ENCODE measurements at places on chromosomes 13 and 19.

DNA sequence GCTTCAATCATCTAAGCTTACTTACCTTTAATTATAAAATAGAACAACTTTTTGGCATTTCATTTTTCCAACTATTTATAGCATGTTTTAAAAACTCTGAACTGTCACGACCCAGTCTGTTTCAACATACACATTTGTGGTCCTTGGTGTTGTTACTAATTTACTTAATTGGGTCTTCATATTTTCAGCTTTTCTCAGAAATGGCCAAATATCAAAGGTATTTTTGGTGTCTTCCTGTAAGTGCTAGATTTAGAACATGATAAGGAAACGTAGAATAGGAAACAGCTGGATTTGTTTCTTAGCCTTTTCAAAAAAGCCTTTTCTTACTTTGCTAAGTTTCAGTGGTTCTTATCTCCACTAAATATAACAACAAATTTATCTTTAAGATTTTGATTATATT lies 11.4 kb downstream of the LPAR6 start:
- DNase-seq, result no peak

DNA sequence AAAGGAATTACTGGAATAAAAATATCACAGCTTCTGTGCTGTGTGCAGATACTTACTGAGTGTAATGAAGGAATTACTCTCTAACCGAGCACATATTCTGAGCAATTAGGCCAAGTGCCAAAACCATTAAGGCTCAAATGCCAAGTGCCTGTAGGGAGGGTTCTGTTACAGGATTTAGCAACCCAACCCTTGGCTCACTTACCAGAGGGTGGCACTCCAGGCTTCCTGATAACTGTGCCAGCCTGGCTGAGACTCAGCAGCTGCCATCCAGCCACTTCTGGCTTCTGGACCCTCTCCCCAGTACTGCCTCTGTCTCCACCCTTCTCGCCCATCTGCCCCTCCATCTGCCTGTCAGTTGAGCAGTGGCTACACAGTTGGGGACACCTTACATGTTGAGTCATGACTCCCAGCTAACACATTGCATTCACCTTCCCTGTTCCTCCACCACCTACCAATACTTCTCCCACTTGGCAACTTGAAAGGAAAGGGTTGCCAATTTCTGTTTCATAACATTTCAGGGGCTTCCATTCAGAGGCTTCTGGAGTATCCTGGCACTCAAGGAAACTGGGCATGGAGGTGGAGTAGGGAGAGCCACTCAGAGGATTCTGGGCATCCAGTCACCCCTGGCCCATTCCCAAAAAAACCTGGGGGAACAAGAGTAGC lies 110.5 kb downstream of the COG6 start:
- DNase-seq, result peak; percentile 16

GRCh38 chr19:50553134-50553703 lies 15.0 kb downstream of the LRRC4B start:
- no peak for DNase-seq

DNA sequence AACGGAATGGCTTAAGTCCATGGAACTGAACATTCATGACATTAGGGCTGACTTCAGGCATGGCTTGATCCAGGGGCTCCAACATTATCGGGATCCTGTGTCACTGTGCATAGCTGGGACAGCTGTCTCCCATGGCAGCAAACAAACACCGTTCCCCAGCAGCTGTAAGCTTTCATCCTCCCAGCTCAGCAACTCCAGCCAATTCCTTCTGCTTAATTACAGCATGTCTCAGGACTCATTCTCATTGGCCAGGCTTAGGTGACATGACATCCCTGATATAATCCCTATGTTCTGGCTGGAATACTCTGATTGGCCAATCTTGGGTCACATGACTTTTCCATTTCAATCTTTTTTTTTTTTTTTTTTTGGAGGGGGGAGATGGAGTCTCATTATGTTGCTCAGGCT lies 10.9 kb upstream of the TLE5 start:
- peak; percentile 76 for DNase-seq

DNA sequence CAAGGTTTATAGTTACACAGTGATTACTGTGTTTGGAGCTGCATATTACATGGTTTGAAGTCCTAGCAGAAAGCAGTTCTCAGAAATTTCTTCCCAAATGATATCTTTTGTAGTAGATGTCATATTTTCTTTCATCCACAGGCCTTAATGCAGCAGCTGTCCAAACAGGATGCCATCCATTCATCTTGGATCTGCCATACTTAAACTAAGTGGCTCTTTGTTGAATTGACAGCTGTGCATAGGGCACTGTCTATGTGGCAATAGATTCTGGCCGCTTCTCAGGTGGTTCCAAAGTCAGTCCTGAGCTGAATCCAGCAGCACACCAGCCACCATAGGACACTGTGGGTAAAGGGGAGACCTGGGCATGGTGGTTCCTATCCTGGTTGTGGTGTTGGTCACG lies 41.6 kb upstream of the SPRY2 start:
- DNase-seq, result no peak

DNA sequence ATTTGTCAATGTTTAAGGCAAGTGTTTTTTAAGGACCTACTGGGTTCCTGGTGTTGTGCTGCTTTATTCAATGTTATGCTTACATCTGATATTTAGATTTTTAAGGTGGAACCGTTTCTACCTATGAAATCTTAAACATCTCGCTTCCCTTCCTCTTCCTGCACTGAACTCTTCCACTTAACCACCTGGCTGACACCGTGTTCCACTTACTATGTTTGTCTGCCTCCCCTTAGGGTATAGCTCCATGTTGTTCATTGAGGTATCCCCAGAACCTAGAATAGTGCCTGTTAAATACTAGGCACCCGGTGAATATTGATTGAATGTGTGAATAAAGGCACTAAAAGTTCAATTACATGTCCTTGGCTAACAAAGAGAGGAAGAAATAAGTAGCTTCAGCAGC lies 104.9 kb downstream of the RNF17 start:
- DNase-seq, result no peak

DNA sequence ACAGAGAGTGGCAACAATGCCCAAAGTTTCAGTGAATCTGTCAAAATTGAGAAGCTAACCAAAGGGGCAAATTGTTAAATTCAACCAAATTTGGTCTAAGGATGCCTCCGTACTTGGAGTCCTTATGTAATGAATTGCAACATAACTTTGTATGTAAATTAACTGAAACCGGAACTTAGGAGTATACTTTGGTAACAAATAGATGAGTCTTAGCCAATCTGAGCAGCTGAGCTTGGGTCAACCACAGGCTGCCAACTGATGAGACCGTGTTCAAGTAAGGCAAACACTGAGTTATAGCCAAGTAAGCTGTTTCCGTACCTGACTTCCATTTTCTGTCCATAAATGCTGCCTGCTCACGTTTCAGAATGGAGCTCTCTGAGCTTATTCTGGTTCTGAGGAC lies 5.3 kb downstream of the VWA8 start:
- no peak for DNase-seq

GRCh38 chr19:39923862-39924261 lies 10.6 kb downstream of the FCGBP start:
- DNase-seq, result no peak

GRCh38 chr13:113604186-113604585 lies 19.6 kb downstream of the TFDP1 start:
- no peak for DNase-seq

- no peak for DNase-seq
Measured at GRCh38 chr19:50290011-50290410, 39.2 kb downstream of the KCNC3 start.

GRCh38 chr13:97499181-97499580 lies 65.2 kb downstream of the RAP2A start:
- DNase-seq, result no peak

DNA sequence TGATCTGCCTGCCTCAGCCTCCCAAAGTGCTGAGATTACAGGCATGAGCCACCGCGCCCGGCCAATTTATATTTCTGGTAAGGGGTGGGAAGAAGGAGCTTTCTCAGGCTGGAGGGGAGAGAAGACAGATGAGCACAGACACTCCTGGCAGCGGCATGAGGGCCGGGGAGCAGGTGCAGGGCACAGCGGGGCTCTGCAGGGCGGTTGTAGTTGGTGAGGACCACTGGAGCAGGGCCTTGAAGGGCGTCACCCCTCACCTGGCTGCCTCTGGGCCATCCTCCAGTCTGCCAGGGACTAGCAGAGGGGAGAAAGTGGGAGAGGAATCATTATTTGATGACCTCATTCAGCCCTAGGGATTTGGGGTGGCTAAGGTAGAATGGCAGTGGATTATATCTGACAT lies 8.6 kb upstream of the CSNK1G2 start:
- DNase-seq, result no peak

DNA sequence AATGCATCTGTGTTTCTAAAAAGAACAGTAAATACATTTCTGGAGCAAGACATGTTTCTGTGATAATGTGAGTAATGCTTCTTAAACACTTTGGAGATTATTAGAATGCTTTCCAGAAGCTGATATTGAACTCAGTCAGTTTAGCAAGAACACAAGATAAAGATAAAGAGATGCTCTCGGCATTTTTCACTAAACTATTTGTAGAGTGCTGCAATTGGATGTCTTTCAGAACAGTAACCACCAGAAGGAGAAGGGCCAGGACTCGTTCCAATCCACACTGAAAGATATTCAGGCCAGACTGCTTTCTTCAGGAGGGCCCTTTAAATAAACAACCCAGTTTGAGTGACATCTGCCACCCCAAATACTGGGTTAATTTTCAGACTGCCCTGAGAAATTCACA lies 456.0 kb downstream of the TBC1D4 start:
- no peak for DNase-seq

- DNase-seq, result no peak
Measured at GRCh38 chr13:58191754-58192153, 560.2 kb downstream of the PCDH17 start.

DNA sequence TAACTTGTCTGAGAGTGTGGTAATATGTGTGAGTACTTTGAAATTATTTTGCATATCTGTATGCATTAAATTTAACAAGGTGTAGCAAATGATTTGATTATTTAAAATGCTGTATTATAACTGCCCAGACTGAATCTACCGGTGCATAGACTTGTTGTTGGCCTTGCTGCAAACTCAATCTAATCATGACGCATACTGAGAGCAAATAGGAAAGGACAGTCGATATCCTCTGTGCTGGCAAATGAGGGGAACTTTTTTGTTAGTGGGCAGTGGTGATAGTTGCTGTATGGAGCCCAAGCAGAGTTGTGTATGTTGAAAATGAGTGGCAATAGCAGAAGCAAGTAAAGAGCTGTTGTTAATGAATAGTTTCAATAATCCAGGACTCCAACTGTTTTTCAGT lies 127.4 kb downstream of the LMO7 start:
- DNase-seq, result no peak

DNA sequence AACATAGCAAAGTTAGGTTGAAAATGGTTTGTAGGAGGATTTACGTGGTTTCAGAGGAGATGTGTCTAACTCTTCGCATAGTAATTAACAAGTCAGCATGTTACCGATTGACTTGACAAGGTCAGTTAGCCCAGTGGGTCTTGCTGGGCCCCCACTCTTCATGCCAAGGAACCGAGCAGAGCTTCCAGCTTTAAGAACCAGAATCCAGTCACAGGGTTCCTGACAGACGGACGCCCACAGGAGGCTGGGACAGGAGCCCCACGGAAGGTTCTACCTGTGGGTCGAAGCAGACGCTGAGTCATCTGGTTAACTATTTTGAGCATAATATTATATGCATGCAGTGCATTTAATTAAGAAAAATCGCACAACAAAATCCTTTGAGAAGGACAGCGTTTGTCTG lies 3.5 kb downstream of the TMEM255B start:
- DNase-seq, result no peak

DNA sequence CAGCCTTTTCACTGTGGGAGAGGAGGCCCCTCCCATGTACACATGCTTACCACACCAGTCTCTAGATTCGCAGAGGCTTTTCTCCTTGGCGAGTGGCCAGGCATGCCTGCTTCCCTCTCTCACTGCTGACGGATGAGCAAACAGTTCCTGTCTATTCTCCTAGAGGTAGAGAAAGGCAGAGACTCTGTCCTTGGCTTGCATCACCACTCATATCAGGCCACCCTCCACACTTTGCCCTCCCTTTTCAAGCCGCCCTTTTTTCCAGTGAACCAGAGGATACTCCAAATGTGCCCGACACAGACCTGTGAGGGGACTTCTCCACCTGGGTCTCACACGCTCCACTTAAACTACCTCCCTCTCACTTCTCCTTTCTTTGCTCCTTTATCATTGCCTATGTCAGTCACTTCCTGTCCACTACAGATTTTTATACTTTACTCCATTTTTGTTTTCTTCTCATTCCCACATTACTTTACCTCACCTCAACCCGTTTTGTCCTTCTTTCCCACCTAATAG lies 284.6 kb downstream of the DNAJC15 start:
- DNase-seq, result peak; percentile 54

DNA sequence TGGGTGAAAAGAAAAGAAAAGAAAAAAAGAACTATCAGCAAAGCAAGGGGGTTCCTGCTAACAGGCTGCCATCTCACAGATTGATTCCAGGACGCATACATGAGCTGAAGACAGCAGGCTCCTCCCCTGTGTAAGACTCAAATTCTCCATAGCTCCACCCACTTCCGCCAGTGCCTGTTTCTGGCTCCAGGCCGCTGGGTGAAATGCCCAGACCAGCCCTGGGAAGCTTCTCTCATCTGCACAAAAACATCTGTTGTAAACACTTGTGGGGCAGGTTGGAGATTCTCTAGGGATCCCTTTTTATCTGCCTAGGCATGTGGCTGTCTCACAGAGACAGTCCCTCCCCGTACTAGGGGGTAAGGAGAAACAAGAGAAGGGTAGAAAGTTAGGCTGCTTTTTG lies 1054.4 kb upstream of the SPRY2 start:
- DNase-seq, result peak; percentile 10

DNA sequence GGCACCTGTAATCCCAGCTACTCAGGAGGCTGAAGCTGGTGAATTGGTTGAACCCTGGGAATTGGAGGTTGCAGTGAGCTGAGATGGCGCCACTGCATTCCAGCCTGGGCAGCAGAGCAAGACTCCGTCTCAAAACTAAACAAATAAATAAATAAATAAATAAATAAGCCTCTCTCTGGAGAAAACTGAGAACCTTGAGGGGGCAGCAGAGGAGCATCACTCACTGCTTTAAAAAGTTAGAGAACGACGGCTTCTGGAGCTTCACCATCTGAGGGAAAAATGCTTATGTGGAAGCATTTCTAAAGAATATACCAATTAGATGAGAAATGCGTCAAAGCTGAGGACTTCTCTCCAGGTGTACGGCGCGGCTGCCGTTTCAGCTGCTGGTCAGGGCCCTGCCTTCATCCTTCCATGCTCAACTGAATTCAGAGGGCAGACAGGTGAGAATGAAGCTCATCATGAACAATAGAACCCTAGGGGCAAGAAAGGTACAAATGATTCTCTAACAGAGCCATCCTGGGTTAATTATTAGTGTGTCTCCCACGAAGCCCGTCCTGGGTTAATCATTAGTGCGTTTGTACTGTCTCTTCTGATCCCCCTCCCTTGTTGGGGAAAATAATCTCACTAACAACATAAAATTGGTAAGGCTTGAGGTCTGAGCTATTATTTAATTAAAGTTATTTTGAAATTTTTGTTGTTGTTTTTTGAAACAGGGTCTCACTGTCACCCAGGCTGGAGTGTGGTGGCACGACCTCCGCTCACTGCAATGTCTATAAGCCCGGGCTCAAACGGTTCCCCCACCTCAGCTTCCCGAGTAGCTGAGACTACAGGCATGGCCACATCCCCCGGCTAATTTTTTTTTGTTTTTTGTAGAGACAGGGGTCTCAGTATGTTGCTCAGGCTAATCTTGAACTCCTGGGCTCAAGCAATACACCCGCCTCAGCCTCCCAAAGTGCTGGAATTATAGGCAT lies 80.1 kb downstream of the IPO5 start:
- no peak for DNase-seq

- DNase-seq, result no peak
Measured at GRCh38 chr13:109577191-109577700, 209.1 kb downstream of the IRS2 start.

GRCh38 chr13:74047931-74048600 lies 86.1 kb downstream of the KLF12 start:
- no peak for DNase-seq

- no peak for DNase-seq
Measured at GRCh38 chr19:31226151-31226935, 122.9 kb downstream of the TSHZ3 start.
